ENCODE measurements at places on chromosomes 2 and 18.

- DNase-seq: no peak
Observed at GRCh38 chr2:104028061-104028460, 825.9 kb upstream of the POU3F3 start.

DNA sequence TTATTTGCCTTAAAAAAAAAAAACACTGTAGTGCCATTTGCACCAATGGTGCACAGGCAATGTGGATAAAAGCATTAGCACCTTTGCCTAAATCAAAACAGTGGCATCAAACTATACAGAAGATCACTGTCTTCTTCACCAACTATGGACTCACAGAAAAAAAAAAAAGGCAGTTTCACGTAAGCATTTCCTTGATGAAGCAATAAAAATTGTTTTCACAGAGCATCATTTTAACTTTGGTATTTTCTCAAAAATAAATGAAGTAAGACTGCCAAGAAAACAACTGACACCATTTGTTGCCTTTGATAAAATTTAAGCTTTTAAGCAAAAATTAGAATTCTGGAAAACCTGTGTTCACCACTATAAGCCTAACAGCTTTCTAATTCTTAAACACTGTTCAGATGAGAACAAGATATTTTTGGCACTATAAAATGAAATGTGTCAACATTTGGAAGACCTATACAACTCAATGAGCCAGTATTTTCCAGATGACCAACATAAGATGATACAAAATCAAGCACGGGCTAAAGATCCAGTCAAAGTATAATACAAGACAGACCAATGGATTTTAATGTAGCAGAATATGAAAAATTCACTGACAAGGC, 21.1 kb downstream of the METTL8 start:
- no peak for DNase-seq

- DNase-seq: no peak
Observed at GRCh38 chr18:22488554-22488953, 70.8 kb upstream of the CTAGE1 start.

DNA sequence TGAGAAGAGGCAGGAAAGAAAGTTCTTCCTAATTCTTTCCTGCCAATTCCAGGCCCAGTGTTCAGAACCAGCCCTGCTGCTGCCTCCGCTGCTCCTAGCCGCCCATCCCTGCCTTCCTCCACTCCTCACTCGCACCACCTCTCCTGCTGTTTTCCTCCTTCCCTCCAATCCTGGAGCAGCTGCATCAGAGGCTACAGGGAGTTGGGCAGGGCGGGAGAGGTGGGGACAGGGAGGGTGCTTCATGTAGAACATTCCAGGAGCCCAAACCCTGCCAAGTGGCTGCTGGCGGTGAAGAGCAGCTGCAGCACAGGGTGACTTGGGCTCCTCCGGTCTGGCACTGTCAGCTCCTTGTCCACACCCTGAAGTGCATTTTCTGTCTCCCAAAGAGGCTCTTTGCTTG, 176.3 kb downstream of the TNS1 start:
- no peak for DNase-seq

GRCh38 chr2:96329456-96329855, 4.3 kb downstream of the ITPRIPL1 start:
- no peak for DNase-seq

GRCh38 chr2:184633726-184634125, 35.4 kb downstream of the ZNF804A start:
- DNase-seq: no peak

DNA sequence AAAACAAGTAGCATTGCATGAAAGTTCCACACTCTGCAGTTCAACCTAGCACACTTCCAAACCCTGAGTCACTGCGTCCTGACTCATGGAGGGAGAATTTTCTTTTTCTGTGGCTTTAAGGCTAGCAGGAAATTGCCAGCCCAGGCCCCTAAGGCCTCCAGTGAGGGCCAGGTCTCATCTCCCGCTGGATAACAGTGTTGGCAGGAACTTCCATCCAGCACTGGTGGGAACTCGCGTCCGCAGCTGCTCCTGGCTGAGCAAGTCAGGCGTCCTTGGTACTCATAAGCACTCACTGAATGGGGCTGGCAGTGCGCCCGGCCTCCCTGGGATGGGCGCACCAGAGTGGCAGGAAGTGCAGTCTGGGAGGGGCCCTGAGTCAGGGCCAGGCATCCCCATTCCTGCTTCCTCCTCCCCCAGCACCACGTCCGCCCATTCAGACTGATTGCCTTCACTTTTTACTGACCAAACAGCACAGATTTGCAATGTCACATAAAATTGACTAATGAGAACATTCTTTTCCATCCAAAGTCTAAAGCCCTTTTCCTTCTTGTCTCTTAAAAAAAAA, 14.3 kb downstream of the MALL start:
- no peak for DNase-seq

- DNase-seq: no peak
Observed at GRCh38 chr18:45253973-45254708, 361.1 kb upstream of the SLC14A2 start.

GRCh38 chr2:218981881-218982585, 3.0 kb downstream of the FEV start:
- no peak for DNase-seq

DNA sequence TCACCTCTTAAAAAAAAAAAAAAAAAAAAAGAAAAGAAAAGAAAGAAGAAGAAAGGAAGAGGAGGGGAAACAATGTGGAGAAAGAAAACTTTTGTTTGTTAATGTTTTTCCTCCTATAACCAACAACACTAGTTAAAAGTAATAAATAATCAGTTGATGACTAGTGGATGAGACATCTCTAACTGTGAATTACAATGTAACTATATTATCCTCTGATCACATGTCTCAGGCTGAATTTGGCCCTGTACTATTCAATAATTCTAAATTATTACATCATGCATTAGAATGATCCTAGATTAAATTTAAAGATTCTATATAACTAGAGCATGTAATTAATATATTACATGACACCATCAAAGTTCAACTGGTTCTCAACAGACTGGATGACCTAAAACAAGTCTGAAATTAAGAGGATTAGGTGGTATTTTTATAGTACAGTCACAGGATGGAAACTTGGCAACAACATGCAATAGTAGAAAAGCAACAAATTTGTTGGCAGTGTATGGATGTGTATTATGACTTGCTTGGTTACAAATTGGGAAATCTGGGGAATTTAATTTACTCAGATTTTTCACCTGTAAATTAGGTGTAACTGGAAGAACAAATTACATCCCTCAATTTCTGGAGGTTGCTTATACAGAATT, 269.3 kb upstream of the SETBP1 start:
- no peak for DNase-seq

- no peak for DNase-seq
Observed at GRCh38 chr2:127072396-127072795, 34.6 kb downstream of the BIN1 start.

- no peak for DNase-seq
Observed at GRCh38 chr2:239139101-239139500, 261.7 kb downstream of the HDAC4 start.
